ENCODE measurements at places on chromosomes 11 and 22.

DNA sequence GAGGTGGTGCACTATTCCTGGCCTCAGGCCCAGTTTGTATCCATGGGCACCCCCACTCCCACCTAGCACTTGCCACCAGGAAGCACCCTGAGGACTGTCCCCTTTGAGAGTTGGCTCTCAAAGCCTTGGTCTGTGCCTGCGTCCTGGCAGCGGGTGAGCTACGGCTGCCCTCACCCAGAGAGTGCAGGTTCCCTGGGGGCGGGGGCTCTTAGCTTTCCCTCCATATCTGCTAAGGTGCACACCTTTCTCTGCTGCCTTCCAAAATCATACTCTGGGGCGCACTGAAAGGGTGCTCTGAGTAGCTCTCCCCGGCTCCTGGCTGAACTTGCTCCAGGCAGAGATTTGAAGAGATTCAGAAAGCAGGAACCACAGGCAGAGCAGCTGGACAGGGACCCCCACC, 7.1 kb downstream of the KCNQ1 start:
- DNase-seq, result no peak

DNA sequence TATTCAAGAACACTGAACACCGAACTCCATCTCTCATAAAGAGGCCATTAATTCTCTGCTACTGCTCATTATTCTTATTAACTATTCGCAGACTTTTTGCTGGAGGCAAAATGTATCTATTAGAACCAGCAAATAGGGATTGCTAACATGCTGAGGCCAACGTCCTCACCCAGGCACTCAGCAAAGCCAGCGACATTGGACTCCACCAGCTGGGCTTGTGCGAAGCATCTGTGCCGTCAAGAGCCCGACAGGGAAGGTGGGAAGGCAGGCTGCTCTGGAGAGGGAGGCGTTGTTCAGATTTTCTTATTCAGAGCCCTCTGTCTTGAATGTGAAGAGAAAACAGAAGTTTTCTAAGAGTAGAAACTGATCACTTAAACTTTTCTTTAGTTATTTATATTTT, 615.6 kb upstream of the KIRREL3 start:
- DNase-seq, result no peak

GRCh38 chr22:39081016-39081415, 3.9 kb downstream of the APOBEC3G start:
- DNase-seq, result no peak

- DNase-seq, result no peak
Measured at GRCh38 chr11:1831338-1832210, 3.2 kb upstream of the SYT8 start.

GRCh38 chr11:126544108-126545056, 188.9 kb downstream of the ST3GAL4 start:
- no peak for DNase-seq

DNA sequence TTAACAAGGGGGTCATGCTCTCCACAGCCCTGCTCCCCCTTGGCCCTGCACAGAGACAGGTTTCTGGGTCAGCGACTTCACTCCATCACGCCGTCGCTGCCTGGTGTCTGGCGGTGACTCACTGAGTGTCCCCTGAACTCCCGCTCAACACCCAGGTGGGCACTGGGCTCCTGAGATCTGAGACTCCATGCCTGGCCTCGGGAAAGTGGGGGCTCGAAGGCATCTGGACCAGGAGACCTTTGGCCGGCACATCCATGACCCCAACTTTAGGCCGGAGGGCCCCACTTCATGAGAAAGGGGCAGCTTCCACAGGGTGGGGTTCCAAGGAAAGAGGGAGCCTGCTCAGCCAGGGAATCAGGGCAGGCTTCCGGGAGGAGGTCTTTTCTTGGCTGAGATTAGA, 79.3 kb upstream of the PRR5 start:
- no peak for DNase-seq

- peak; percentile 57 for DNase-seq
Measured at GRCh38 chr11:17389211-17389956, 925 bp upstream of the KCNJ11 start.

DNA sequence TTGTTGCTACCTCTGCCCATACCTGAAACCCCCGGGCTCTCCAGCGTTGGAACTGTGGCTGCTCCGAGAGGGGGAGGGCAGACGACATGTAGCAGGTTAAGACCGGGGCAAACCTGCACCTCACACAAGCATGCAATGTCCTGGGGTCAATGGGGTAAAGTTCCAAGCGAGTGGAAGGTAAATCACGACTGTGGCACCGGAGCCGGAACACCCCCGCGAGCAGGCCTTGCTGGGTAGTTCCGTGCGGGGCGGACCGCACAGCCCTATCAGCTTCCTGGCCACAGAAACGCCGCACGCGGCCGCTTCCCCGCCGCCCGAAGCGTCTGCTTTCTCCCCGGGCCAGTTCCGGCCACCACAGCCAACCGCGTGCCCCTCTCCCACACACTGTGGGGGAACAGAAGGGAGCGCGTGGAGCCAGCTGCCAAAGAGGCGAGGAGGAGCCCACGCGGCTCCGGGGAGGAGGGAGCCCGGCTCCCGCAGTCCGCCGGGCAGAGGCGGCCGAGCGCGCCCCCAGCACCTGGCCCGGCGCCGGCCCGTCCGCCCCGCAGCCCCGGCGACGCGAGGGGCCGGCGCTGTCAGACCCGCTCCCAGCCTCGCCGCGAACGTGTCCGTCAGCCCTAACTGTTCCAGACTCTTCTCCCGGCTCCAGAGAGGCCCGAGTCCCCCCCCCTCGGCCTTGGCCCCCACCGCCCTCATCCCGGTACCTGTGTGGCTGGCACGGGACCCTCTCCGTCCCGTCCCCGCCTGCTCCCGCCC, 1.6 kb downstream of the SPTBN2 start:
- no peak for DNase-seq

DNA sequence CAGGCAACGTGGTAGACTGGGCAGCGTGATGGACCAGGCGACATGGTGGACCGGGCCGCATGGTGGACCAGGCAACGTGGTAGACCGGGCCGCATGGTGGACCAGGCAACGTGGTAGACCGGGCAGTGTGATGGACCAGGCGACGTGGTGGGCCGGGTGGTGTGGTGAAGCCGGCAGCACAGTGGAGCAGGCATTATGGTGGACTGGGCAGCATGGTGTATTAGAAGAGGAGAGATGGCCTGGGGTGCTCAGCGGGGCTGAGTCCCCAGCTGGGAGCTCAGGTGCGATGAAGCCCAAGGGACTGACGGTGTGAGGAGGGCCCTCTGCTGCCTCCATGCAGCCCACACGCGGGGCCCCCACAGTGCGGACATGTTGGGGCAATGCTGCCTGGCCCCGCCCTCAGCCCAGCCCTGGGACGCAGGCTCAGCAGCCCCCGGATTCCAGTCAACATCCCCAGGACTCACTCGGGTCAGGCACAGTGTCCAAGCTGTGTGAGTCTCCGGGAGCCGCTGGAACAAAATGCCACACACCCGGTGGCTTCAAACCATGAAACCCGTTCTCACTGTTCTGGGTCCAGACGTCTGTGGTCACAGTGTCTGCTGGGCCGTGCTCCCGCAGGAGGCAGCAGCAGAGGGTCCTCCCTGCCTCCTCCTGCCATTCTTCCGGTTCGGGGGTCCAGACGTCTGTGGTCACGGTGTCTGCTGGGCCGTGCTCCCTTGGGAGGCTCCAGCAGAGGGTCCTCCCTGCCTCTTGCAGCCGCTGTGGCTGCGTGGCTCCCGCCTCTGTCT, 1084.9 kb downstream of the BRD1 start:
- DNase-seq, result no peak
